CD8-positive, alpha-beta memory T cell (primary cell): ENCODE measurements at places on chromosomes 6 and 20.

- DNase-seq = peak; percentile 1
Measured at GRCh38 chr6:114096561-114097172, 125.7 kb upstream of the HDAC2 start.

DNA sequence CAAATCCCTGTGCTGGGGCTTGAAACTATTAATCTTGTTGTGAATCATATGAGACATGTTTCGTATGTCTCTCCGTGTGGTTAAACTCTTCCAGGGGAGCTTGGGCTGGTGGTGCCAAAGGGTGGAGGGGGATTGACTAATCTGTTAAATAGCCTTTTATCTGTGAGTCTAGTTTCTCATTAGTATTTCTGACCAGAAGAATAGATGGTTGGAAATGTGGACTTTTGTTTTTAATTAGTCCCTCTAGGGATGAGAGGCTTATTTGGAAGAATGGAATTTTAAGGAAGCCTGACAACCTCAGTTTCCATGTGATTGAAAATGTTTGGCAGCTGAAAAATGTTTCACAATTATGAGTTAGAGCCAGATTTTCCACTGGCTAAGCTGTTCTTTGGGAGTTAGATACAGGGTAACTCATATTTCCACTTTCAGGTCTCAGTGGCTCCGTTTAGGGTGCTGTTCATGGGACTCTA lies 117.3 kb downstream of the BCKDHB start:
- no peak for DNase-seq

DNA sequence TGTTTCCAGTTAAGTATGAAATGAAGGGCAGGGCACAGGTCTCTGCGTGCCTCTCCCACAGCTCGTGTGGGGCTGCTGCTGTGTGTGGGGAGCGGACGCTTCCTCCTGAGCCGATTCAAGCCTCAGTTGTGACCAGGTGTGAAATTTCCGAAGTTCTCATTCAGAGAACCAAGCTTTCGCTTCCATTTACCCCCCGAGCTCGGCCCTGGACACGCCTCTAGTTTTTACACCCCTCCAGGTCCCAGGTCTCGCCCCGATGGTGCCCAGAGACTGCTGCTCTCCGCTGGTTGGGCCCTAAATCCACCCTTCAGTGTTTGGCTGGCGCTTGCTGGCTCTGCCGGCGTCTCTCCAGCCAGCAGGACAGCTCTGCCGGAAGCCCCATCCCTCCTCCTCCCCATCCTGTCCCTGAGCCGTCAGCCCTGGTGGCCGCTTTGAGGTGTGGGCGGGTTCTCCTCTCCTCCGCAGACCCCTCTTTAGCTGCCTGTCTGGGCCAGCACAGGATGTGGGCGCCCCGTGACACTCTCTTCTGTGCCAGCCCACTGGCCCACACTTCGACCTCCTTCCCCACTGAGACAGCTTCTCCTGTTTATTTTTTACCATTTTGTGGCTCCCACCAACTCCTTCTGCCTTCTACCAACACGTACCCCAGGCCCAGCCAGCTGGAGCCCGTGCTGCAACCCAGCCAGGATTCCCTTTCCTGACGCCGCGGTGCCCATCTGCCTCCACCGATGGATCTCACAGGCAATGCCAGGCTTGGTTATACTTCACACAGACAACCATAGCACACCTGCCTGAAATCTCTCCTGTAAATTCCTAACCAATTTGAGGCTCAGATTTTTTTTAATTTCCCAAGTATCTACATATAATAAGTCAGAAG lies 142.8 kb downstream of the DLL1 start:
- peak; percentile 62 for DNase-seq

- DNase-seq = no peak
Measured at GRCh38 chr6:21628160-21628559, 34.6 kb downstream of the SOX4 start.

DNA sequence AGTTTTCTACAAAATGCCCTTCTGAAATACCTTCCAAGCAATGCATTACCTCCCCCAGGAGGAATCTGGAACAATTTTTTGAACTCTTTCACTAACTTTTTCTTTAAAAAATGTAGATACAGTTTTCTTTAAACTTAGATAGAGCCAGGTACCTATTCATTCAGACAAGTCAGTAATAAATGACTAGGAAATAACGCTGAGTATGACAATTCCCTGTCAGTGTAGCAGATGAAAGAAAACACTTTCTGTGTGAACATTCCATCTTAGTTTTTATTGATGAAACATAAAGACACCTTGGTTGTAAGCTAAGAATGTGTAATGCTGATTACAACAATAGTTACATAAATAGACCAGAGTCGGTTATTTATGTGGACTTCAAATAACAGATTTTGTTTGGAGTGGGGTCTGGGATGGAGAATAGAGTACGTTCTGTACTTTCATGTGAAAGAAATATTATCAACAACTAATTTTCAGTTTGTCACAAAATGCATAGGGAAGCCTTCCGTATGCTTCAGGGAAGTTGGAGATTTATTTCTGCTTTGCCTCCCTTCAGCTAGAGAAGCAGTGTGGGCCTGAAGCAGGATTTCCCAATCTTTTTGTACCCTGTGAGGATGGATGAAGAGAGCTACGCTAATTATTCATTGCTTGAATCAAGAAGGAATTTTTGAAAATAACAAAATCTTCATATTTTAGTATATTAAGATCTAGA lies 19.2 kb upstream of the QKI start:
- DNase-seq = no peak

GRCh38 chr6:139942331-139942730 lies 567.9 kb upstream of the CITED2 start:
- no peak for DNase-seq

- no peak for DNase-seq
Measured at GRCh38 chr6:46136831-46137230, 7.0 kb downstream of the ENPP4 start.

GRCh38 chr6:129217701-129218100 lies 334.8 kb downstream of the LAMA2 start:
- DNase-seq = no peak

DNA sequence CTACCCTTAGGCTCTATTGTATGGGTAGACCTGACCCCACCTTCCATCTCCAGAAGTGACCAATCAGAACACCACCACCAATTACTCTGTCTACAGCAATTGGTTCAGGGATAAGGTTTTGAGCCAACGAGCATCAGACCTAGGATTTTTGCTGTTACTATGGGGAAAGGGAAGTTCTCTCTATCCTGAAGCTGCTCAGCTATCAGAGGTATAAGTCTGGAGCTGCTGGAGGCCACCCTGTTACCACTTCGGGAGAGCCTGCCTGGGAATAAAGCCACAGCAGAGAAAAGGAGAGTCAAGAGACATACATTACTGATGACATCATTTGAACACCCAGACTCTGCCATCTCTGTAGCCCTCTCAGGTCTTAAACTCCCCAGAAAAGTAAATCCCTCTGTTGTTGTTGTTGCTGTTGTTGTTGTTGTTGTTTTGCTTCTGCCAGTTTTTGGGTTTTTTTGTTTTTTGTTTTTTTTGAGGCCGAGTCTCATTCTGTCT lies 94.5 kb downstream of the PREX1 start:
- DNase-seq = no peak

- DNase-seq = no peak
Measured at GRCh38 chr6:118799826-118800225, 94.1 kb upstream of the ASF1A start.

DNA sequence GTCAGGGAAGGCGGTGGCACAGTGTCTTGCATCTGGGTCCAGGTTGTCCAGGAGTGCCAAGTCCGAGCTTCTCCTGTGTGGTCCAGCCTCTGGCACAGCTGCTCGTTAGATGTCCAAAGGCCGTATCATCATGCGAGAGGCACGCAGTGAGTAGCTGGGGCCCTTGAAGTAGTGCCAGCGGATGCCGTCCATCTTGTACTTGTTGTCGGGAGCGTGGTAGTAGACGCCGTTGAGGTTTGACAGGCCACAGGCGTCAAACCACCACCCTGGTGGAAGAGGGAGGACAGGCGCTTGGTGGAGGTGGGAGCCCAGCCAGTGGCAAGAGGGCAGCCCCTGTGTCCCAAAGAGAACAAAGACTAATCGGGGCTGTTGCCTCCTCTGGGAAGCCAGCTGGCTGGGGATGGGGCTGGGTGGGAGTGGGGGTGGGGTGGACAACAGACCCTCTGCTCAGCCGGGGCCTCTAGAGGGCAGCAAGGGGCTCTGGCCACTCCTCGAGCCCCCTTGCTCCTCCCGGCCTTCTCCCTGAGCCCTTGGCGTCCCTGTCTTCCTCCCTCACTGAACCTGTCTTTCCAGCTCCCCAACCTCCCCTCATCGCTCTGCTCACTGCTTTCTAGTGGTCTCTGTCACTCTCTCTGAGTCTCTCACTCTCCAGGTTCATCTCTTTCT lies 39.5 kb downstream of the FAM110A start:
- DNase-seq = no peak

DNA sequence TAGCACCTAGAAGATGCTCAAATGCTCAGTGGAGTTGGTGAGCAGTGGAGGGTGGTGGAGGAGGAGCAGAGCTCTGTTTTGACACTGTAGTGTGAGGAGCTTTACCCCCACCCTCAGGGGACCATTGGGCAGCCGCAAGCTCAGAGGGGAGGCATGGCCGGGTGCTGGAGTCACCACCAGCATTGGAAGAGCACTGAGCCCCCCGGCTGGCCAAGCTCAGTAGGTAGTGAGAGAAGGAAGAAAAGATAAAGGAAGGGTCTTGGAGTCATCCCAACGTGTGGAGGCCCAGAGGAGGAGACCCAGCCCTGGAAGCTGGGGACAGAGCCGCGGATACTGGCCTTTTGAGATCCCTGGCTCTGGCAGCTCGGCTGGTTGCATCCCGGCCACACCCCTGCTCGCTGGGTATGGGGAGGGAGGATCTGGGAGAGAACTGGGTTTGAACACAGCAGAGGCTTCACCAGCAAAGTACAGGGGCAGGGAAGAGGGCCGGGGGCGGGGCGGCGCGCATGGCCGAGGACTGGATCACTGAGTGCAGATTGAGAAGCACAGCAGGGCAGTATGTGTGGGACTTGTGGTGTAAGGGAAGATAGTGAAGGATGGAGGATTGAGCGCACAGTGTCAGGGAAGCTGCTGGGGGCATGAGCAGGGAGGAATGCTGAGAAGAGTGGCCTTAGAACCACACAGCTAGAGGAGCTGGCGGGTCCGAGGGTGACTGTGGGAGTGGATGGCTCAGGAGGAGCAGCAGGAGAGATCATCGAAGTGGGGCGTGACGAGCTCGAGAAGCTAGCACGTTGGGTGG lies 24.4 kb downstream of the SYNDIG1 start:
- no peak for DNase-seq

DNA sequence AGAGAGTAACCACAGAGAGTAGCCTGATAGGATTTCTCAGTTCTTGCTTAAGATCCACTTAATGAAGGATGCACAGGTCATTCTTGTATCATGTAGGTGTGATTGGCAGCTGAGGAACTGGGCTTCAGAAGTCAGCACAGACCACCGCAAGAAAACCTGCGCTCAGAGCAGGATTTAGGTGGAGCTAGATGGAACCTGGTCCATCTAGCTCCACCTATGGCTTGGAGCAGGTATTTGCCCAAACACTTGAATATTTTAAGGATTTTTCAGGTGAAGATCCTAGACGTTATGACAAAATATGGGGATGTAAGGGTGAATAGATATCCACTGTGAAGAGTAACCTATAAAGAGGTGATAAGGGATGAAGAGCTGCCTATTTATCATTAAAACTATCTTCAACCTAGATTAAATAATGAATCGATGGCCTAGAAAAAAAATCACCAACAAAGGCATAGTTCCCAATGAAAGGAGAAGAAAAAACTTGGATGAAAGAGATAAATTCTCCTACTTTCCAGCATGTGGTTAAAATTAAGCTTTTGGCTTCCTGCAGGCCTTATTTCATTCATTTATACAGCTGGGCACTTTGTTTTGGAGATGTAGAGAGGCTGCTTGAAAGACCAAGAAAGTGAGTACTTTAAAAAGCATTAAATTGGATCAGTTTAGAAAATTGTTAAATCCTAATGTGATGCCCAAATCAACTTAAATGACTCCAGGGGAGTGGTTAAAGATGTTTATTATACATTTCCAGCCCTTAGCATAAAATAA lies 778.4 kb upstream of the GJE1 start:
- no peak for DNase-seq

DNA sequence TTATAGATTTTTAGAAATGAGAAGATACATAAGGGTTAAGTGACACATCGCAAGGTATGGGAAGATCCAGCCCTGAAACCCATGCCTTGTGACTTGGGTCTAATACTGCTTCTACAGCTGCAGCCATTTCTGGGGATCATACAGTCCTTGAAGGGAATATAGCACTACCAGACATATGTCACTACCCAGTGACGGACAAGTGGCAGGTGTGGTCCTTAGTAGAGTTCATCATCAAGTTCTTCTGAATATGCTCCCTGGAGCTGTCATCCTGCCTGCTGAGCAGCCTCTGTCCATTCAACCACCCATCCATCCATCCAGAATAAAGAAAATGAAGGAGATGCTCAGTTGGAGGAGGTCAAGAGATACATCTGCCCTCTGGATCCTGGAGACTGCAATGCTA lies 118.6 kb upstream of the ASF1A start:
- DNase-seq = no peak

DNA sequence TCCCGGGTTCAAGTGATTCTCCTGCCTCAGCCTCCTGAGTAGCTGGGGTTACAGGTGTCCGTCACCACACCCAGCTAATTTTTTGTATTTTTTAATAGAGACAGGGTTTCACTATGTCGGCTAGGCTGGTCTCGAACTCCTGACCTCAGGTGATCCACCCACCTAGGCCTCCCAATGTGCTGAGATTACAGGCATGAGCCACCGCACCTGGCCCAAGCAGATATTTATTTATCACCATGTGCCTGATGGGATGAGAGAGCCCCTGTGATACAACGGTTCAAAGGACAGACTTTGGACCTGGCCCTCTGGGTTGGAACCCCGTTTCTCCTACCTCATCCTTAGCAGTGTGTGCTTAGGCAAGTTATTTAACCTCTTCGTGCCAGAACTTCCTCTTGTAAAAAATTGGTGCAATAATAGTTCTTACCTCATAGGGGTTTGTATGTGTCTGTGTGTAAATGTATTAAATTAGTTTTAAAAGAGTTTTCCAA lies 19.2 kb upstream of the STK38 start:
- no peak for DNase-seq

DNA sequence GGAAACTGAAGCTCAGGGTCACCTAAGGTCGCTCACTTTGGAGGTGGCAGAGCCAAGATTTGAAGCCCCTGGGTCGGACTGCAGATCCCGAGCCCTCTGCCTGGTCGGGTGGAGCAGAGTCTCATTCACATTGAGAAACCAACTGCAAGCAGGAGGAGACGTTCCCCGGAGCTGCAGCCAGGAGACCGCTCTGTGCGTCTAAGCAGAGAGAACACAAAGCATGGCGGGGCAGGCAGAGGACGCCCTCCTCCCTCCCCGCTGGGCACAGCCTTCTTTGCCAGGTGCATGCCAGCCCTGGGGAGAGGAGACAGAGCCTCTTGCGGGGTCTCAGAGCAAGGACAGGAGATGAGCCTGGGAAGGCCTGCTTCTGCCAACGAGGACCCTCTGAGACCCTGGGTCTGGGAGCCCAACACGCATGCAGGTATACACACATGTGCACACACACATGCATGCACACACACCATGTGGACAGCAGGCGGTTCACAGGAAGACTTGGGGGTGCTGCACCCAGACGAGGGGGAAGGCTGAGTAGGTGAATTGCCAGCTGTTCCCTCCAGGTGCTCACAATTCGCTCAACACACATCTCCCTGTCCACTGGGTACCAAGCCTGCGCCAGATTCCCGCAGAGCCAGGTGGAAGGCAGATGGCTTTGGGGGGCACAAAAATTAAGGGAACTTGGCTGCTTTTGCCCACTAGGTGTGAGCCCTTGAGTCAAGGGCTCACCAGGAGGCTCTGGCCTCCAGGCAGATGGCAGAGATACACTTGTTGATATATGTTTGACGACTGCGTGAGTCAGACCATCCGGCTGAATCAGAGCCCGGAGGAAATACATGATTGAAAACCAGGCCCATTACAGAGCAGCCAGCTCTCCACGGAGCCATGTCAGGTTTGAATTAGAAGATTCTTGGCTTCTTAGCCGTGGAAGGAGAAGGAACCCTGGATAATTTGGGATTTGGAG lies 5.5 kb upstream of the NTSR1 start:
- DNase-seq = no peak

GRCh38 chr6:22219925-22220324 lies 76.9 kb downstream of the PRL start:
- no peak for DNase-seq
